MV-4-11 (cell line): ENCODE measurements at places on chromosomes 1 and 21.
A peak's percentile ranks its signal among the peaks of the same experiment; 100 is the strongest.

DNA sequence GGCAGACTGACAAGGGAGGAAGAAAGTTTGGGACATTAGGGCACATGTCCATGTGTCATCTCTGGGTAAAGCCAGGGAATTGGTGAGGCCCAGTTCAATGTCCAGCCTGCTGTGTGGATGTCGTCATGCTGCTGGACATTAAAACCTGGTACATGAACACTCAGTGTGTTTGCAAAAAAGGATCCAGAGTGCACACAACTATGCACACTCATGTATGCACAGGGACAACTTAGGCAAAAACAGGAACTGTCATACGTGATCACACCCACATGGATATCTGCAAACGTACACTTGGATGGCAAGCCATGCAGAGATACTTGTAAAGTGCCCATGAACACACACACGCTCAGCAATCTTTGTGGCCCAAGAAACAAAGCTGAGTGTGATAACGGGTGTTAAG, 47.9 kb upstream of the NEK2 start:
- DNase-seq = no peak

DNA sequence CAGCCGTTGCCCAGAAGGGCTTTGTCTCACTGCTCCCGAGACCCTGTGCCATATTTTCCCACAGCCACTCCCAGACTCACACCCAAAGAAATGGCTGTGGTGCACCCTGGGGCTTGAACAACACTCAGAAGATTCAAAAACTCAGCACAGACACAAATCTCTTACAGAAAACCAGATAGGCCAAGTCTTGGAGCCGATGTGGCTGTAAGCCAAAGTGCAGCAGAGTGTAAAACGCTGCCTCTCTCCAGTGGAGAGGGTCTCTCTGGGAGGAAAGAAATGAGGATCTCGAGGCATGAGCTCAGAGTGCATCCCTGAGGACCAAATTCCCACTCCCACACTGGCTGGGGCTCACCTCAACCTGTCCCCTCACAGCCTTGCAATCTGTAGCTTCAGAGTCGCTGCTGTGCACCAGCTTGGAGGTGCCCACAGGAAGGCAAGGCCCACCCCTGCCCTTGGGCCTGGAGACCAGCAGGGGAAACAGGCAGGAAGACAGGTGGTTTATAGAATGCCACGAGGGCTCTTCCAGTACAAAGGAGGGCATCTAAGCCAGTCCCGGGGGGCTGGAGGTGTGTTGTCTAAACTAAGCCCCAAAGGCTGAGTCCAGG, 171.3 kb upstream of the AJAP1 start:
- no peak for DNase-seq

- no peak for DNase-seq
Measured at GRCh38 chr1:7595336-7595735, 175.8 kb upstream of the VAMP3 start.

- DNase-seq = no peak
Measured at GRCh38 chr1:63480057-63480456, 43.0 kb downstream of the ITGB3BP start.

DNA sequence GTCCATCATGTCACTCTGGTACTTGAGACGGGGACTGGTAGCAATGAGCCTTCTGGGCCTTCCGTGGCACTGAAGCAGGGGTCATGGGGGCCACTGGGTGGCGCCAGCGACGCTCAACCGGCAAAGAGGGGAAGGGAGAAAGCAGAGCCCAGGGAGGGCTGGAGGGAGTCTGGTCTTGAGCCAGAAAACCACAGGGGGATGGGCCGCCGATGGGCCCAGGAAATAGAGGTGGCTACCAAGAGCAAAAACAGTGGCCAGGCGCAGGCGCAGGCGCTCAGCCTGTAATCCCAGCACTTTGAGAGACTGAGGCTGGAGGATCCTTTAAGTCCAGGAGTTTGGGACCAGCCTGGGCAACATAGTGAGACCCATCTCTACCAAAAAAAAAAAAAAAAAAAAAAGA, 21.8 kb downstream of the EXOC8 start:
- DNase-seq = peak; percentile 41

GRCh38 chr1:10915594-10915993, 96.9 kb upstream of the TARDBP start:
- no peak for DNase-seq

GRCh38 chr1:214824763-214825162, 221.8 kb downstream of the CENPF start:
- no peak for DNase-seq

GRCh38 chr1:244077473-244078220, 26.6 kb downstream of the ZBTB18 start:
- DNase-seq = peak; percentile 59
